Adipose tissue (tissue), 3 donors: ENCODE measurements at places on chromosomes 16 and 17. TPM values are rescaled to one million over a fixed set of nuclear protein-coding genes. Genes with fewer than 3 reads are reported as not detected.

Gene CDK5R1
- polyA plus RNA-seq: 0.86 TPM

Gene GAST
- 2.4 TPM for polyA plus RNA-seq

Gene IL21R
- polyA plus RNA-seq: 0.12 TPM

Gene NPIPA2
- 1.8 TPM for polyA plus RNA-seq

Gene CXCL16
- polyA plus RNA-seq: 6.6 TPM

Gene PLXDC1
- polyA plus RNA-seq: 4.7 TPM
